ENCODE measurements at places on chromosomes 11 and 22.

GRCh38 chr11:84414920-84415319 lies 1128.8 kb upstream of the CCDC90B start:
- DNase-seq, result peak; percentile 73

DNA sequence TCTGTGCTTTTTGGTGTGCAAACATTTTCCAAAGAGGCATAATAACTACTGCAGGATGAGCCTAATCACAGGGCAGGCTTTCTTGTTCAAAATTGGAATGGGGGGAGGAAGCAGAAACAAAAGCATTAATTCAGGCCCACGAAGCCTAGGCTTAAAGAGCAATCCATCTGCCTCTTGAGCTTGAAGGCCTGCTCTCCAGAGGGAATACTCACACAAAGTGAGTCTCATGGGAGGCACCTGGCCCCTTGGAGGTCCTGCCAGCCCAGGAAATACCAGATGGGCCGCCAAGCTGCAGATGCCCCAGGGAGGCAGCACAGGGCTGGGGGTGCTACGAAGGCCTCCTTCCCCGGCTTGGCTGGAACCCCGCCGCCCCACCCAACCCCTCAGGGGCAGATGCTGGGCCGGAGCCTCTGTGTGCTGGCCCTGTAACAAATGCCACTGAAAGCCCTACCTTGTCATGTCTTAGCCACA lies 39.3 kb upstream of the COMT start:
- DNase-seq, result no peak

- DNase-seq, result no peak
Observed at GRCh38 chr11:5737670-5738392, 1.6 kb downstream of the OR56B1 start.

GRCh38 chr11:76736773-76737495 lies 46.2 kb upstream of the TSKU start:
- DNase-seq, result no peak

GRCh38 chr11:95569207-95569606 lies 220.4 kb downstream of the FAM76B start:
- no peak for DNase-seq

GRCh38 chr11:92376146-92376599 lies 151.6 kb downstream of the FAT3 start:
- no peak for DNase-seq

DNA sequence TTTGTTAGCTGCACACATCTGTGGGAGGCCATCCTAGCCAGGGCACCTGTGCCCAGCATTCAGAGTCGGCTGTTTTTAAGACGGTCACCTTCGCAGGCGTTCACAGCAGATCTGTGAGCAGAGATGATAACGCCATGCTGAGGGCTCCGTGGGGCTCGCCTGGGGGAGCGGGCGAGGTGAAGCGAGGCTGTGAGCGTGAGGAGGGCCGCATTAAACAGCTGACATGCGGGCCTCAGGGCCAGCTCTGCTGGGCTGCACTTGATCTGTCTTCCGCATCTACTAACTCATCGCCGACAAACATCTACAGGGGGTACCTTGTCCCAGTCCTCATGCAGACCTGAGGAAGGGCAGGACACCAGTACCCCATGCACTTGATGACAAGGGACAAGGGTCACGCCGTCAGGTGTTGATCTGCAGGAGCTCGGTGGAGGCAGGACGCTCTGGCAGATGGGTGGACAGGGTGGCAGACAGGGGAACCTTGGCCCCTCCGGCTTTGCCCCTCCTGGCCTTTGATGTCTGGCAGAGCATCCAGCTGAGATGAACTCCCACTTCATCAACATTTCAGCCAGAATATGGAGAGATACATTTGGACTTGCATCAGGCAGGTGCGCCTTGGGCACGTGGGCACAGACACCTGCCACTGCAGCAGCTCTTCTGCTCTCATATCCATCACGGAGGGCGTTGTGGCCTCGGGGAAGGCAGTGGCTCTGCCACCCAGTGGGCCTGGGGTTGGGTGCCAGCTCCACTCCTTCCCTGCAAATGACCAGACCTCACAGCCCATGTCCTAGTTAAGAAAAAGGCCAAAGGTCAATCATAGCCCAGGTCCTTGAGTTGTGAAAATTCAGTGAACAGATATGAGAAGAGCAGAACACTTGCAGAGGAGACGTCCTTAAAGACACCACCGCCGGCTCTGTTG lies 822.9 kb downstream of the BRD1 start:
- no peak for DNase-seq

- DNase-seq, result no peak
Observed at GRCh38 chr22:28019360-28019759, 100.3 kb upstream of the PITPNB start.

GRCh38 chr11:2148595-2148994 lies 9.4 kb upstream of the IGF2 start:
- no peak for DNase-seq

DNA sequence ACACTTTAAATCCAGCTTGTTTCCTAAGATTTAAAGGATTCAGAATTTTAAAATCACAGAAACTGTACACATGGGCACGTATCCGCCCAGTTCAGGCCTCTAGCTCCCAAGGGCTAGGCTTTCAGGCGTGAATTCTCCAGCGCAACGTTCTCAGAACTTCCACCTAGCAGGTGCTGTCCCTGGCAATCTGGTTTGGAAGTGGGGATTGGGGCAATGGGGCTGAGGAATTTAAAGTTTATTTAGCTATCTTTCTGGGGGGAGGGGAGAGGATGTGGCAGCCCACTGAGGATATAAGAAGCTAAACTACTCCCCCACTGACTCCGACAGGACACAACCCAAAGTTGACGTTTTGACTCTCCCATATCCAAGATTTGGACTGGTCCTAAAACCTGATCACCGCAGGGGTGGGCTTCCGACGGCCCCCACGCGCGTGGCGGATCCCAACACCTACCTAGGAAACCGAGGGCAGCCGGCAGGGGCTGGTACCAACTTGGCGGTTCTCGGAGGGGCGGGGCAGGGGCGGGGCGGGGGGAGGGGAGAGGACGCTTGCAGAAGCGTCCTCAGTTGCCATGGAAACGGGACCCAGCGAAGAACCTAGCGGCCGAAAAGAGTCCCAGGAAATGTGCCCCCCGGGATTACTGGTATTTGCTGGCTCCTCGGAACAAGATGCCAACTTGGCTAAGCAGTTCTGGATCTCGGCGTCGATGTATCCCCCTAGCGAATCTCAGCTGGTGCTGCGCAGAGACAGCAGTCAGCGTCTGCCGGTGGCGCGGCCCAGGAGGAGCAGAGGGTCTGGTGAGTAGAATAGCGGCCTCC lies at the start of gene HOATZ:
Gene HOATZ (plus strand): TSS at position 563 of the 816 bp plus-strand sequence. CDS start 7 bp downstream, at position 570.
- DNase-seq, result no peak

GRCh38 chr11:629237-629583 lies 2.2 kb upstream of the SCT start:
- DNase-seq, result no peak

GRCh38 chr11:16002942-16003341 lies 353.4 kb downstream of the SOX6 start:
- no peak for DNase-seq

- no peak for DNase-seq
Observed at GRCh38 chr11:29336727-29337575, 679.9 kb downstream of the KCNA4 start.

DNA sequence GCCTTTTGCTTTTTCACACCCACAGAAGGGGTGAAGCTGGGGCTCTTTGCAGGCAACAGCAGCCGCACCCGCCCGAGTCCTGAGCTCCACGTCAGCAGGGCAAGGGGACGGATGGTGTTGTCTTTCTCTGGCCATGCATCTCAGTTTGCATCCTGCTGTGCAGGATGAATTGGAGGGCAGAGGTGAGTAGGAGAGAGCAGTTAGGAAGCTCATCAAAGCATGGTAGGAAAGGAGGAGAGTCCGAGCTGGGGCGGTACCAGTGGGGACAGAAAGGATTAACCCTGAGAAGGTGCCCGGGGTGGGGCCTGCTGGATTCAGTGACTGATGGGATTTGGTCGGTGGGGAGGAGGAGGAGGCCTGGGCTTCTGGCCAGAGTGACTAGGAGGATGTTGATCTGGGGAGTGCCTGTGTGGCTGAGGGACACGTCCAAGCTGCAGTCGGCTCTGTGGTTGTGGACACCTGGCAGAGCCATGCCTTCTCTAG lies 14.6 kb downstream of the FAM83F start:
- DNase-seq, result no peak

DNA sequence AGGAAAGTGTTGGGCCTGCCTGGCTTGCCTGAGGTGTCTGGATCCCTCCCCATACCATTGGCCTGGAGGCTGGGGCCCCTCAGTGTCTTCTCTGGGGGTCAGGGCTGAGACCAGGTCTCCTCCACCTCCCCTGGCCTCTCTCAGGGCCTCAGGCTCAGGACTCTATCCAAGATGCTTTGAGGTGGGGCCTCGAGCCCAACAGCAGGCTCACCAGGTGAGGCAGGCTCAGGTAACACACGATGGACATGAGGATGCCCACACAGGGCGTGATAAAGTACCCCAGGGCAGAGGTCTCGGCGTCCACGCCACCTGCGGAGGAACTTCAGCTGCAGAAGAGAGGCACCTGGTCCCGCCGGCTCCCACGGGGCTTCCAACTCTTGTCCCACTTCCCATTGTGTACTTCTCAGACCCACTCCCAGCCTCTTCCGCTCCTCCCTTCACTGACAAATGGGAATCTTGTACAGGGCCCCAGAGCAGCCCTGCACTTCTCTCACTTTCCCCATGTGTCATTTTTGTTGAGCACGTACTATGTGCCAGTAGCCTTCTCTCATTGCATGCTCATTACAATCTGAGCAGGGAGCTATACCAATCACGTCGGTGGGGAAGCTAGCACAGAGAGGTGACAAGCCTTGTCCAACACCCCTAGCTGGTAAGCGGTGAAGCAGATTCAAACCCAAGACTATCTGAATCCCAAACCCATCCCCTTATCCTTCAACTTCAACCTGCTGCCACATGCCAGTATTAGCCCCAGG lies 3.8 kb downstream of the SLC29A2 start:
- no peak for DNase-seq

DNA sequence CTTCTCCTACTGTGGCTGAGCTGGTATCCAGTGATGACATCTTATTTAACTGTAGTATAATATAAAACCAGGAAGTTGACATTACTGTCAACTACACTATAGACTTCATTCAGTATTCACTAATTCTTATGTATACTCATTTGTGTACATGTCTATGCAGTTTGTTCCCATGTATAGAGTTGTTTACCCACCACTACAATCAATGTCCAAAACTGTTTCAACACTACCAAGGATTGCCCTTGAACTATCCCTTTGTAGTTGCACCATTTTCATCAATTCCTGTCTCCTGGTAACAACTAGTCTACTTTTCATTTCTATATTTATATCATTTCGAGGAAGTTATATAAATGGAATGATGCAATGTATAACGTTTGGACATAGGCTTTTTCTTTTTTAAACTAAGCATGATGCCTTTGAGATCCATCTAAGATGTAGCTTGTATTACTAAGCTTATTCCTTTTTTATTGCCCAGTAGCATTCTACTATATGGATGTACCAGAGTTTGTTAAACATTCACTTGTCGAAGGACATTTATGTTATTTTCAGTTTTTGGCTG lies 39.2 kb downstream of the TMEM135 start:
- DNase-seq, result no peak

DNA sequence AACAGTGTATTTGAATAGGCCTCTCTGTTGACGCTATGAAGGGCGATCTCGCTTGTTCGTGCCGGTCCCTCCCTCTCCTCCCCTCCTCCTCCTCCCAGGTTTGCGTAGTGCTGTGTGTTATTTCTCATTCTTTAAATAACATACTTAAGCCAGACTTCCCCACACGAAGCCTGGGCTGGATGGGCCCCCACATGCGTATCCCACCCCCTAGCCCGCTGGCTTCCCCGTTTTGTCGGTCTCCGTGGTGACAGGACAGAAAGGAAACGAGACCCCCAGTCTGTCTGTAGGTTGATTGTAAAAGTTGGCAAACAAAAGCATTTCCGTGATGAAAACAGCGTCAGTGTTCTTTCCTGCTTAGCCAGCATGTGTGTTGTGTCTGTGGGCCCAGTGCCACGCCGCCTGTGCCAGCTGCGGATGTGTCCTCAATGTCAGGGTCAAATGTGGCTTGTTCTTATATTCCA lies 27.3 kb downstream of the FAM118A start:
- DNase-seq, result no peak

DNA sequence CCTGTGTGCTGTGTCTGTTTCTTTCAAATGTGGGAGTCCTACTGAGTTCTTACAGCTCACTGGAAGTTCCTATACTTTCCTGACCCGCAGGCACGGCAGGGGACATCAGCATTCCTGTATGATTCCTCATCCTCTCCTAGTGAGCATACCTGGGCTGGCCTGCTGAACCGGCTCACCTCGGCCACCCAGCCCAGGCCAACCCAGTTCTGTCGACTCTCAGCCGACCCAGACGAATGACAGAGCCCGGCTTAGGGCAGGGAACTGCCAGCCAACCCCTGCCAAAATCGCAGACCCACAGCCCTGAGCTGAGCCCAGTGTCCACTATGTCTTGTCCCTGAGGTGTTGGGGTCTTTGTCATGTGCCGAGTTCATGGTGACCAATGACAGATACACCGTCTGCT lies 339.7 kb downstream of the BRD1 start:
- no peak for DNase-seq

DNA sequence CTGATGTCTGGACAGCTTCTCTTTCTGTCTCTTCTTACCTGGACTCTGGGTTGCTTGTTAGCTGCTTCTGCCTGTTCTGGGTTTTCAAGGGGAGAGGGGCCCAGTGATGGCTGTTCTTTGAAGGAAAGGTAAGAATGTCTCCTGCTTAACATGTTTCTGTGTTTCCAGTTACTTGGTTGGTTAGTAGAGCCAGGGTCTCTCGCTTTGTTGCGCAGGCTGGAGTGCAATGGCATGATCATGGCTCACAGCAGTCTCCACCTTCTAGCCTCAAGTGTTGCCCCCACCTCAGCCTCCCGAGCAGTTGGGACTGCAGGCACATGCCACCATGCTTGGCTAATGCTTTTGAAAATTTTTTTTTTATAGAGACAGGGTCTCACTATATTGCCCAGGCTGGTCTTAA lies 126.6 kb downstream of the BCR start:
- no peak for DNase-seq

GRCh38 chr11:122170815-122171475 lies 54.9 kb upstream of the BLID start:
- no peak for DNase-seq
